ENCODE measurements at places on chromosomes 7 and 10.

DNA sequence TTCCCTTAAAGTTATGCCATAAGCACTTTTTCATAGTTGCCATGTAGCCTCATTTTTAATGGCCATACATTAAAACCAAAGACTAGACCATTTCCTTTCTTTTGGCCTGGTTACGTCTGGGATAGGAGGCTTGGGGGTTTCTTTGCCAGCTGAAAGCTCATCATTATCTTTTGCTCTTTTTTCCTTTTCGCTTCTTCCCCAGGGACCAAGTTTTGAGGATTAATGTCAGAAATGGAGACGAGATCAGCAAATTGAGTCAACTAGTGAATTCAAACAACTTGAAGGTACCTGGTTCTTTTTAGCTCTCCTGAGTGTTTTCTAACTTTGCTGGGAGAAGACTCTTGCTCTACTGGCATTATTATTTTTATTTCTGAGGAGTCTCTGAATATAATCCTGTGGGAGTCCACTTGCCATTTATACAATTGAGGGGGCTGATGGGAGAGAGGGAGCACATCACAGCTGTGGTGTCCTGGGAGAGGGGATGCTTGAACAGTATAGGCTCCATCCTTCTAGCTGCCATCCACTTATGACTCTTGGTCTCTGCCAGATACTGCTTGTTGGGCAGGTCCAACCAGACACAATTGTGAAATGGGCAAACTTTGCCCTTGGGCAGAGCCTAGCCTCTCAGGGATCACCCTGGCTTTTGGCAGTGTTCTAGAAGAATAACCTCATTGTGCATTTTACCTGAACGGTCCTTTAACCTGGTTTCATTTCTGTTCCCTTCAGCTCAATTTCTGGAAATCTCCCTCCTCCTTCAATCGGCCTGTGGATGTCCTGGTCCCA is 5.8 kb downstream of the CPA4 start:
- DNase-seq: no peak

- DNase-seq: peak; percentile 59
These were observed 189.2 kb upstream of the PODXL start for GRCh38 chr7:131745390-131746248.

DNA sequence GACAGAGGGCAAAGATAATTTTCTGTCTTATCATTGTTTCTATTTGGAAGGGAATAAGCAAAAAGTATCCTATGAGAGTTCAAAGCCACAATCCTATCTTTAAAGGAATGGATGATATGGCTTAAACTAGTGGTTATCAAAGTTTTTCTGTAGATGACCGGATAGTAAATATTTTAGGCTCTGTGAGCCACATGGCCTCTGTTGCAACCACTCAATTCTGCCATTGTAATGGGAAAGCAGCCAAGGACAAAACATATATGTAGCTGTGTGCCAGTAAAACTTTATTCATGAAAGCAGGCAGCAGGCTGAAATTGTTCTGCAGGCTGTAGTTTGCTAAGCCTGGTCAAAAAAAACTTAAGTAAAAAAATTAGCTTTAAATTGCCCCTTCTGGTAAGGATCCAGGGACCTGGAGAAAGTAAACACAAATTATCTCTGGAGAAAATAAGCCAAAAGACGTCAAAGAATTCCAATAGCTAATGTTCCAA is 73.3 kb downstream of the THSD7A start:
- DNase-seq: peak; percentile 60

- DNase-seq: no peak
These were observed 307.6 kb downstream of the GRID1 start for GRCh38 chr10:86058964-86059363.

- DNase-seq: no peak
These were observed 12.6 kb downstream of the UCMA start for GRCh38 chr10:13221572-13221971.

DNA sequence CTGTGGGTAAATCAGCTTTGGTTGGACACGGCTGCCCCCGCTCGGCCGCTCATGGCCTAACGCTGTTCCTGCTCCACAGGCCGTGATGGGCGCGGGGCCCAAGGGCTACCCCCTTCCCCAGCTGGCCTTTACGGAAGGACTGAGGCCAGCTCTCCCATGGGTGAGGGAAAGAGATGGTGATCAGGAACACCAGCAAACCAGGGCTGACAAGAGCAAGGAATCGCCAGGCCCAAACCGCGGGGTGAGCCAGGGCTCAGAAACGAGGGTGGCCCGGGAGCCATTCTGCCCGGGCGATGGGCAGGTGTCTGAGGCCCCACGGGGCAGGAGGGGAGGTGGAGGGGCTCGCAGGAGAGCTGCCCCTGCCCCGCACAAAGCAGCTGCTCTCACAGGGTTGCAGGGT is 26.6 kb downstream of the GPER1 start:
- DNase-seq: no peak

DNA sequence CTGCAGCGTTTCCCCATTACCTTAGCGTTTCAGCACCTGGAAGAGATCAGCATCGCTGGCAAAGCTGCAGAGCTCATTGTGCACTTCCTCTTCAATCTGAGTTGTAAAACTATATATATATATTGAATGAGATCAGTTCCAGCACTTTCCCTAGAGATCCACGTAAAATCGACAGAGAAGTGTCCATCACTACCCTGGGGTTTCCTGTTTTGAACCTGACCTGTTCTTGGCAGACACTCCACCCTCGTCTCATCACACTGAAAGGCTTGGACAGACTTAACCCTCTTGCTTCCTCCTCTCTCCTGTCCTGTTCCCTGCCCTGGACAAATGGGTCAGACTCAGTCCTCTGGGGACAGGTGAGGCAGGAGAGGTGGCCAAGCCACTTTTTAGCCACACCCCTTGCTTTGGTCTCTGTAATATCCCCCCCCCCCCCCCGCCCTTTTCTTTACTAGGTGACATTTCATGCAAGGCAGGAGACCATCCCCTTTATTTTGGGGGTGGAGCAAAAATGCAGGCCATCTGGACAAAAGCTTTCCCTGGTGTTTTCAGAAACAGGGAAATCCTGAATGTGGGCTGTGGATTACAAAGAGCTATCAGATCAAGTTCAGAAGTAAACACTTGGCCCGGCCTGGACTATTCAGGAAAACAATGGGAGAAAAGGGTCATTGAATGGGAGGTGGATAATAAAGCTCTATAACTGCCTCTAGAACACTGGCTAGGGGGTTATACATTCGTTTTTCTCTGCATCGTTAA is 83.7 kb upstream of the KDM7A start:
- DNase-seq: no peak

DNA sequence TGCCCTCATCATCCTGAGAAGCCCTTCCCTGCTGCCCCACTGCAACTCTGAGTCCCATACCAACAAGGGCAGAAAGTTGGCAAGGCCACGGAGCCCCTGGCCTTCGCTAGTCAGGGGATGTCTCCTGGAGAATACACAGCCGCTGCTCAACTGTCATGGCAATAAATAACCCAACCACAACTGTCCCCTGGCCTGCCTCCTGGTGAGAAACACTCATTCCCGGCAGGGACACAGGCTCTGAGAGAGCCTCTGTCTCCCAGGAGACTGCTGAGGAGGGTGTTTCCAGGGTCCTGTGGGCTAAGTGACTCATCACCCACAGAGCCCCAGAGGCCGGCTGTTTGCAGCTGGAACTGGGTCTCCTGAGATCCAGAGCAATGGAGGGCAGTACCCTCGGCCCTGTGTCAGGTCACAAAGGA is 354.1 kb downstream of the TNS3 start:
- DNase-seq: peak; percentile 43

- DNase-seq: peak; percentile 37
These were observed 19.3 kb downstream of the CACNB2 start for GRCh38 chr10:18159557-18159956.

DNA sequence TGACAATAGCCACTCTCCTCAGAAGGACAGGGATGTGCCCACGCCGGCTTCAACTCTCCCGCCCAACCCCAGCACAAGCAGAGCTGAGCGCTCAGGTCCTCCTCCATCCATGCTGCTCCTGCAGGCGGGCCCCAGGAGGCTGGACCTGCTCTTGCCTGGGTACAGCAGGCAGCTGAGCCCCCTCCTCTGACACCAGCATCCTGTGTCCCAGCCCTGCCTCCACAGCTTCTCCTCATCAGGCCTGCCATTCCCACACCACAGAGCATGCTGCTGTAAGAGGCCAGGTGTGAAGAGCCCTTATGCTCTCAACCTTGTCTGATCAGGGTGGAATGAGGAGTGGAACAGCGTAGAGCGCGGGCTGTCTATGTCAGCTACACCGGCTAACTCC is 302.2 kb downstream of the PTPRN2 start:
- DNase-seq: no peak

DNA sequence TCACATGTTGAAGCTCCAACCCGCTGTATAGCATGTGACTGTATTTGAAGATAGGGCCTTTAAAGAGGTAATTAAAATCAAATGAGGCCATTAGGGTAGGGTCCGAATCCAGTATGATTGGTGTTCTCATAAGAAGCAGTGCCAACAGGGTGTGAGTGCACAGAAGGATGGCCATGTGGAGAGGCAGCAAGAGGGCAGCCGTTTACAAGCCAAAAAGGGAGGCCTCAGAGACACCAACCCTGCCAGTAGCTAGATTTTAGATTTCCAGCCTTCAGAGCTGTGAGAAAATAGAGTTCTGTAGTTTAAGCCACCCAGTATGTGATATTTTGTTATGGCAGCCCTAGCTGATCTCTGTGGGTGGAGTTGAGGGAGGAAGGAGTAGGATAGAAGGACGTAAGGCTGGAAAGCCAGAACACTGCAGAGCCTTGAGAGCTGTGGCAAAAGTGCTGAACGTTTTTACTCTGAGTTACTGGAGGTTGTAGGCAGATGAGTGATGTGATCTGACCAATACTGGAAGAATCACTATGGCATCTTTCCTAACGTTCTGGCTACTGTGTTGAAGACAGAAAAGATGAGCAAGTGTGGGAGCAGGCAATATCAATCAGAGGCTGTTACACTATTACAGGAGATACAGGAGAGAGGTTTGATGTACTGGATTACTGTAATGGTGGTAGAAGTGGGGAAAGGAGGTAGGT is 334.9 kb downstream of the ELMO1 start:
- DNase-seq: no peak

GRCh38 chr10:122344741-122345258 is 29.7 kb upstream of the PLEKHA1 start:
- DNase-seq: peak; percentile 11

- no peak for DNase-seq
These were observed 726 bp downstream of the MCU start for GRCh38 chr10:72692744-72692993.

- peak; percentile 22 for DNase-seq
These were observed 1019.0 kb downstream of the XPNPEP1 start for GRCh38 chr10:108904163-108904838.

GRCh38 chr7:44891372-44891771 is 6.0 kb upstream of the PURB start:
- DNase-seq: no peak

DNA sequence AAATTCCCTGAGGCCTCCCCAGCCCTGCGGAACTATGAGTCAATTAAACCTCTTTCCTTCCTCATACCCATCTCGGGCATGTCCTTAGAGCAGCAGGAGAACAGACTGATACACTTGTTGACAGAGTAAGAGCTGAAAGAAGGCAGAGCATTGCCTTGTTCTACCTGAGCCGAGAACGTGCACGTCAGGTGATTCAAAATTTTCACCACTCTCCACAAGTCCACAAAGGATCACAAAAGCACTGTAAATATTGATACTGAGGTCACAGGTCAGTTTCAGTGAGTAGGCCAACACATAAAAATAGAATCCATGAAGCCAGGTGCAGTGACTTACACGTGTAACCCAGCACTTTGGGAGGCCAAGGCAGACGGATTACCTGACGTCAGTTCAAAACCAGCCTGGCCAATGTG is 27.8 kb downstream of the DCLRE1C start:
- DNase-seq: no peak

DNA sequence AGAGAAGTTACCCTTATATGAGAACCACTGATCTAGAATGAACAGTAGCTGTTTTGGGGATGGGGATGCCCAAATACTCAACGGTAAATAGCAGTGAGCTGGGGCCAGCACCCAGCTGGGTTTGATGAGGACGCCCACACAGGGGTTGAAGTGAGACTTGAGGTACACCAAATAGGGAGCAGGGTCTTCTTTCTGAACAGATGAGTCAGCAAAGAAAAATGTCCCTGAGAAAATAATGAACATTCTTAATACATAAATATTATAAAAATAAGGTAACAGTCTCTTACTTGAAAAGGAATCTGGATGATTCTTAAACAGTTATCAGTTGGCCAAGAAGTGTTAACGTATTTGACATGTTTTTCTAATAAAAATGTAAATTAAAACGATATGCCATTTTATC is 2.0 kb downstream of the PRSS37 start:
- DNase-seq: no peak

GRCh38 chr7:17463511-17464085 is 165.1 kb downstream of the AHR start:
- DNase-seq: no peak

DNA sequence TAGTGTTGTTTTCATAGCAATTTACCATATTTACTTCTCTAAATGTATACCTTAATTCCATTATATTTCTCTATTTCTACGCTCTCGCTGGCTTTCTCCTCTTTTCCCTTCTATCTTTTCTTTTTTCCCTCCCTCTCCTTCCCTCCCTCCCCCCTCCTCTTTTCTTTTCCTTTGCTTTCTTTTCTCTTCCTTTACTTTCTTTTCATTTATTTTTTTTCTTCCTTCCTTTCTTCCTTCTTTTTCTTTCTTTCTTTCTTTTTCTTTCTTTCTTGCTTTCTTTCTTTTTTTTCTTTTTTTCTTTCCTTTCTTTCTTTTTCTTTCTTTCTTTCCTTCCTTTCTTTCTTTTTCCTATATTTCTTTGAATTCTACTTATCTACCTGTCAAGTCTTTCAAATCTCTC is 533.0 kb upstream of the POT1 start:
- DNase-seq: no peak

- DNase-seq: no peak
These were observed 428.8 kb downstream of the SH2D4B start for GRCh38 chr10:80966326-80966986.

DNA sequence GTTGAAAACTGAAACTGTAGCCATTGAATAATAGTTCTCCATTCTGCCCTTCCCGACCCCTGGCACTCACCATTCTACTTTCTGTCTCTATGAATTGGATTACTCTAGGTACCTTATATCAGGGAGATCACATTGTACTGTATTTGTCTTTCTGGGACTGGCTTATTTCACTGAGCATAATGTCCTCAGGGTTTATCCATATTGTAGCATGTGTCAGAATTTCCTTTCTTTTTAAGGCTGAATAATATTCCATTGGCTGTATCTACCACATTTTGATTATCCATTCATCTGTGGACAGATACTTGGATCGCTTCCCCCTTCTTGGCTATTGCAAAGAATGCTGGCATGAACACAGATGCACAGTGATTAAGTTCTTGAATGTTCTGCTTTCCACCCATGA is 107.4 kb downstream of the CDH23 start:
- DNase-seq: no peak

GRCh38 chr7:151346-152050 is 40.9 kb upstream of the FAM20C start:
- no peak for DNase-seq

- no peak for DNase-seq
These were observed 279.8 kb upstream of the CACNA2D1 start for GRCh38 chr7:82723411-82723810.

- no peak for DNase-seq
These were observed 756.4 kb upstream of the MBL2 start for GRCh38 chr10:53528974-53529373.

GRCh38 chr7:127754457-127754856 is 102.5 kb downstream of the SND1 start:
- no peak for DNase-seq

- DNase-seq: no peak
These were observed 265.8 kb upstream of the NEBL start for GRCh38 chr10:21162948-21163347.

- no peak for DNase-seq
These were observed 273.5 kb upstream of the PLPP4 start for GRCh38 chr10:120183546-120183945.

- DNase-seq: peak; percentile 61
These were observed 3.0 kb downstream of the AFAP1L2 start for GRCh38 chr10:114401195-114401791.

GRCh38 chr10:25220156-25220555 is 45.4 kb downstream of the GPR158 start:
- no peak for DNase-seq

Measured in fibroblast of pulmonary artery (primary cell).